Stimulated activated CD4-positive, alpha-beta T cell treated with anti-CD3 and anti-CD28 coated beads, Interleukin-12 subunit alpha, Interleukin-12 subunit beta, amount 100 ng/mL, for 4 hours (primary cell): ENCODE measurements at places on chromosomes 1 and 21.

- DNase-seq = no peak
Measured at GRCh38 chr21:26800001-26800400, 45.2 kb downstream of the ADAMTS1 start.

DNA sequence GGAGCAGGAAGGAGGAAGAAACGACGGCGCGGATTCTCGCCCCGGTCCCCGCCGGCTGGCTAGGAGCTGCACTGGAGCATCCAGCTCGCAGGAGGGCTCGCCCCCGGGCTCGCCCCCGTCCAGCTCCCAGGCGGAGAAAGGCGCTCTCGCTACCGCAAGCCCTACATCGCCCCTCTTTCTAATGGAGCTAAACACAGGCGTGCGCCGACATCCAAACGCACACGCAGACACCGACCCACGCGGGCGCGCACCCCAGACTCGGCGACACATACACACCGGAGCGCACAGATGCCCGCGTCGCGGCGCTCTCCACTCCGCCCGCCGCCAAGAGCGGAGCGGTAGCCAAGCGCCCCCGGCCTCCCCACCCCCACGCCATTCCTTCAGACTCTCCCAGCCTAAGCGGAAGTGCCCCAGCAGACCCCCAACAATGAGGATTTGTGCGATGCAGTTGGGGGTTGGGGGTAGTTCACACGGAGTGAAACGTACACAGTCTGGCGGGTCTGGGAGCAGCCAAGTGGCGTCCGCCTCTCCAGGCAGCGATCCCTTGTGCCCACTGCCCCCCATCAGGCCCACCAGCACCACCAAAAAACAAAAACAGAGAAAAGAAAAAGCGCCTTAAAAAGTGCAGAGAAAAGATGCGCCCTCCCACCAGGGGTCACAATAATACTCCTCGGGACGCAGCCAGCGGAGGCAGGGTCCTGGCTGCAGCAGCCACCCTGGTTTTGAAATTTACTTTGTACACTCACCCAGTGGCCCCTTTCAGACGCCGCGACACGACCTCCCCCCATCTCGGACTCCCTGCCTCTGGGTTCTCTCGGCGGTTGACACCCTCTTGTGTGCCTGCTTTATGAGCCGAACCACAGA, 1.4 kb downstream of the DAB1 start:
- DNase-seq = no peak

- DNase-seq = no peak
Measured at GRCh38 chr1:37258068-37258467, 216.3 kb upstream of the ZC3H12A start.

GRCh38 chr1:109901524-109902145, 9.0 kb upstream of the CSF1 start:
- DNase-seq = no peak

DNA sequence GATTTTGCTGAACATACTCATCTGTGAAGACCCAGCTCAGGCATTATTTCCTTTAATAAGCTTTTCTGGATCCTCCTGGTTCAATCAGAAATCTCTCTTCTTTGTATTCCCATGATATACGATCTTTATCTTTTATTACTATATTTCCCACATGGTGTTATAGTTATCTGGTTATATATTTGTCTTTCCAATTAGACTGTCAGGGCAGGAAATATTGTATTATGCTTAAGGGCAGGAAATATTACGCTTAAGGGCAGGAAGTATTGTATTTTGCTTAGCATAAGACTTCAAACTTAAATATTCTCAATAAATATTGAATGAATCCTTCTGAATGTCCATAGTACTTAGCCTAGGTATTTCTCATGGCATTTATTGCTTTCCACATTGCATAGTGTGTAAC, 122.2 kb downstream of the COQ8A start:
- DNase-seq = no peak

DNA sequence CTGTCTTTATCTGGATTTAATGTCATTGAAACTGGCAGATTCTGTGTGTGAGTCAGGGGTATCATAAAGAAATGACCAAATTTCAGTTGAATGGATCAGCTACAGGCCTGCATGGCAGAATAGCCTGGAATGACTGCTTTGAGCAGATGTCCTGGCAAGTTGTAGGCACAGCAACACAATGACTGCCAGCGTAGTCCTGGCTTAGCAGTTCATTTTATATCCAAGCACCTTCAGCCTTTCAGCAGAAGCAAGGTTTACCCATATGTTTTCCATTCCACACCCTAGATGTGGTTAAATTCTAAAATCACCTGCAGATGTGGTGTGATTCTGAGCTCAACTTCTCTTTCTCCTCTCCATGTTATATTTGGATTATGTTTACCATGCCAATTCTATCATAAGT, 22.3 kb upstream of the PTGFR start:
- DNase-seq = no peak

GRCh38 chr1:110556471-110556807, 37.5 kb upstream of the KCNA10 start:
- DNase-seq = no peak

- DNase-seq = no peak
Measured at GRCh38 chr1:152502496-152503180, 8.0 kb upstream of the LCE5A start.

- DNase-seq = no peak
Measured at GRCh38 chr1:86084998-86085397, 71.6 kb downstream of the COL24A1 start.

DNA sequence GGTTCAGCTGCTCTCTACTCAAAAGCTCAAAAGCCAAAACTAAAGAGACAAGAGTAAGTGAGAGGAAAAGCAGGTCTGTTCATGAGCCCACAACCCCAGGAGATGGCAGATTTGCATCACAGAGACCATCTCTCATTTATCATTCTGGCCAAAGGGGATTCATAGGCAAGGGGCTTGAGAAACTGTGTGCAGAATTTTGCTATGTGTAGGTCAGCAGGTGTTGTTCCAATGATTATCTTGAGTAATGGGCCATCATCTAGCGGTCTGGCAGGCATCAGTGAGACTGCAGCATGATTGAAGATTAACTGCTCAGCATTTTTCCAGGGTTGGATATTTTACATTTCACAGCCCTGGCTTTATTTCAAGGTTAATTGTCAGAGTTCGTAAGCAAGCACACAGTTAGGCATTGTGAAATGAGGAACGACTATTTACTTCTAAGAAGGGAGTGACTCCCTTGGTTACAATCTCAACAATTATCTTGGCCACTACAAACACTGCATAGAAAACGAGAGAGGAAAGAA, 1204.6 kb upstream of the TMPRSS15 start:
- DNase-seq = no peak

- DNase-seq = no peak
Measured at GRCh38 chr1:172090511-172090817, 249.2 kb downstream of the DNM3 start.

DNA sequence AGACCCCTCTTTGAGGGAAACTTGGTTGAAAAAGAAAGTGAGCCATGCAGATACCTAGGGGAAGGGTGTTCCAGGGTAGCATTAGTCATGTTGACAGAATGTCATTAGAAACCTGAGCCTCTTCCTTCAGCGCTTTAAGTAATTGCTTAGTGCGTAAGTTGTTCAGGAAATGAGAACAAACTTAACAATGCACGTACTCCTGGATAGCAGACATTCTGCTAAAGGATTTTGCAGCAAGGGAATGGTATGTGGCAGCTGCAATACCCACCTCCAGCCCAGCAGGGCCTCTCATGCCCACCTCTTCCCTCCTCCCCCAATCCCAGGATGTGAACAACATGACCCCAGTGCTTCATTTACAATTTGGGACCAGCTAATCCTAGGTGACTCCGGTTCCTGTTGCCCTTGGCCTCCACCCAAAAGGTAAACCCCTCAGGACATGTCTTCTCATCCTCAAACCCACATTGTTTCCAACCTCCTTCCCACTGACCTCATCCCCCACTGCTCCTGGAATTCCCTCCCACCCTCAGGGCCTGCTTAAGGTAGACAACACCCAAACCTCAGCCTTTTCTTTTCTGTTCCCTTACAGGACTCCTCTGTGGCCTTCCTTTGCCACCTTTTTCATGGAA, 98.0 kb upstream of the BCAR3 start:
- DNase-seq = no peak
